ENCODE measurements at places on chromosomes 11 and 22.

- no peak for DNase-seq
These were observed 9.0 kb upstream of the HIKESHI start for GRCh38 chr11:86292912-86293616.

GRCh38 chr22:25749420-25750169, 7.6 kb downstream of the MYO18B start:
- DNase-seq = no peak

DNA sequence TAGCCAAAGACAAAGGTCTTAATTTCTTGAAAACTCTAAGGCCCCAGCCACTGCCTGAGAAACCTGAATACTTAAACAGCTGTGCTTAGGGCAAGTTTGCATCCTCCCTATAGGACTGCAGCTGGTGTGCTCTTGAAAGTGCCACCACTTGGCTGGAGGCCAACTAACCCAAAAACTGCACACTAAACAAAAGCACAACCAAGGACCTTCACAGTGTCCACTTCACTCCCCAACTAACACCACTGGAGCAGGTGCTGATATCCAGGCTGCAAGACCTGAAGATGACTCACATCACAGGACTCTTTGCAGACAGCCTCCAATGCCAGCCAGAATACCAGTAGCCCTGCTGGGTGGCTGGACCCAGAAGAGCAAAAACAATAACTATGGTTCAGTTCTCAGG, 357.7 kb upstream of the ARHGAP42 start:
- DNase-seq = no peak

- no peak for DNase-seq
These were observed 135.7 kb downstream of the COMMD9 start for GRCh38 chr11:36153551-36153950.

DNA sequence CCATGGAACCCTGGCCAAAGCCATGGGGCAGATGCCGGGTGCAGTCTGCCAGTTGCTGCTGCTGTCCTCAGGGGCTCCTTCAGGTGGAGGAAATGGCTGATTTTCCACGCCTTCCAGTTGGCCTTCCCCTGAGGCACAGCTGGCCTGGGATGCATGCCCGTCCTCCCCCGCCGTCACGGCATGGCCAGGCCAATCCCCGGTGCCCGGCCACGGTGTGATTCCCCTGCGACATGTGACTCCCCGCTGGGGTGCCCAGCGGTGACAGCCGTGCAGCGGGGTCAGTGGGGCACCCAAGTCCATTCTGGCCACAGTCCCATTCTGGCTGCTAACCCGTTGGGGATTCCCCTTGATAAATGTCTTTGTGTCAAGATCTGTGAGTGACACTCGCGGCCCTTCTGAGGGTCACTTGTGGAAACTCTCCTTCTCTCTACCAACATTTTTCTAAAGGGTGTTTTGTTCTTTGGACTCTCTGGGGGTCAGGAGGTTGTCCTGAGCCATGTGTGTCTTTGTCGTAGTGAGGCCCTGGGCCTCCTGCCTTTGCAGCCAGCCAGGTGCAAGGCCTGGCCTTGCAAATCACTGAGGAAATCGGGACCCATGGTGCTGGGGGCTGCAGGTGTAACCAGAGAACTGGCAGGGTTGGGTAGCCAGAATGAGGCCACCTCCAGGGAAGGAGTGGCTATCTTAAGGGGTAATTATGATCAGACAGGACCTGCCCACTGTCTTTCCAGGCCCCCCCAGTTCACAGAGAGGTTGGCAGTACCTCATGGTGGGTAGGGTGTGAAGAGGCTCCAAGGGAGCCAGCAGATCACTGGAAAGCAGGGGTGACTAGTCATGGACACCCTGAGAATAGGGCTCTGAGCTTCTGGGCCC, 37.1 kb downstream of the KCNQ1OT1 start:
- no peak for DNase-seq

GRCh38 chr22:26398741-26399153, 30.3 kb upstream of the ASPHD2 start:
- DNase-seq = peak; percentile 57

GRCh38 chr11:13333456-13333957, 55.9 kb downstream of the BMAL1 start:
- DNase-seq = no peak

DNA sequence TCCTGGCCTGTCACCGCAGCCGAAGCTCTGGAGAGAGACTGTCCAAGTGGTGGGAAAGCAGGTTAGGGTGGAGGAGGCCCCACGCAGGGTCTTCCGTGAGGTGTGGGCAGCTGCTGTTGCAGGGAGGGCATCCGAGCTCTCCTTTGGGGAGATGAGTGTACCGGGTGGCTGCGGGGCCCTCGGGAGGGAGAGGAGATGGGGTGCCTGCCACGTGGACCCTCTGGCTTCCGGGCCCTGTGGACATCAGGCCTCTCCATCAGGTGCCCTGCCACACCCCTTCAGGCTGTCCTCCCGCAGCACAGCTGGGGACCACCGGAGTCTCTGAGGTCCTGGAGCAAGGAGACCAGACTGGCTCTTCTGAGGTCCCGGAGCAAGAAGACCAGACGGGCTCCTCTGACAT, 1.7 kb downstream of the PTDSS2 start:
- no peak for DNase-seq

GRCh38 chr22:19085233-19085718, 36.9 kb downstream of the DGCR2 start:
- peak; percentile 20 for DNase-seq

GRCh38 chr11:3822312-3822711, 14.0 kb downstream of the PGAP2 start:
- DNase-seq = no peak

DNA sequence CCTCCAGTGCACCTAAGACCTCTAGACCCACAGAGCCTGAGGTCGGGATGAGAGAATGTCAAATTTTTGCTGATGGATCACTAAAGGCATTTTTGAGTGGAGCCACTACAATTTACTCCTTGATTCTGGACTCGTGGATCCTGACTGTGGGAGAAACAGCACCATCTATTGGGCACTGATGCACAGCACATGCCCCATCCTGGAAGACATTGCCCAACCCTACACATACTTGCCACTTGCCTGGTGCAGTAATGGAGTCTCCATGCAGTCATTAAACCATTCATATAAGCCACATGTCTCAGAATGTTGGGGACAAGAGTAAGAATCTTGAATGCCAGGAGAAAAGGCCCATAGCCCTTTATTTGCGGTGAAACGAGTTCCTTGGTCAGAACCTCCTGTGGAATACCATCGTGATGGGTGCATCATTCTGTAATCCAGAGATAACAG, 103.9 kb downstream of the GGTLC2 start:
- DNase-seq = peak; percentile 34

GRCh38 chr11:13669544-13670488, 1.3 kb downstream of the FAR1 start:
- DNase-seq = no peak

GRCh38 chr11:80860632-80861031, 1419.8 kb upstream of the TENM4 start:
- DNase-seq = no peak

DNA sequence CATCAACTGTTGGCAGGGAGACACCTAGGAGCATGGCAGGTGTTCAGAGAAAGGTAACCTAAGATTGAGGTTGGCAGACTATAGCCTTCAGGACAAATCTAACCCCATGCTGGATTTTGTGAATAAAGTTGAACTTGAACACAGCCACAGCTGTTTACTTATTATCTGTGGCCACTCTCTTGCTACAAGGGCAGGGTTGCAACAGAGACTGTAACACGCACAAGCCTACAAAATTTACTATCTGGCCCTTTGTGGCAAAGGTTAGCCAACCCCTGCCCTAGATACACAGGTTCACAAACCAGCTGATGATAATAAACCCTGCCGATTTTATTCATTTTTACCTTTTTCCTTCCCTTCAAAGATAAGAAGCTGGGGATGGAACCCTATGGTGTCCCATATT, 2.5 kb downstream of the THYN1 start:
- no peak for DNase-seq

GRCh38 chr22:19873138-19873959, 18.7 kb upstream of the GNB1L start:
- DNase-seq = no peak

DNA sequence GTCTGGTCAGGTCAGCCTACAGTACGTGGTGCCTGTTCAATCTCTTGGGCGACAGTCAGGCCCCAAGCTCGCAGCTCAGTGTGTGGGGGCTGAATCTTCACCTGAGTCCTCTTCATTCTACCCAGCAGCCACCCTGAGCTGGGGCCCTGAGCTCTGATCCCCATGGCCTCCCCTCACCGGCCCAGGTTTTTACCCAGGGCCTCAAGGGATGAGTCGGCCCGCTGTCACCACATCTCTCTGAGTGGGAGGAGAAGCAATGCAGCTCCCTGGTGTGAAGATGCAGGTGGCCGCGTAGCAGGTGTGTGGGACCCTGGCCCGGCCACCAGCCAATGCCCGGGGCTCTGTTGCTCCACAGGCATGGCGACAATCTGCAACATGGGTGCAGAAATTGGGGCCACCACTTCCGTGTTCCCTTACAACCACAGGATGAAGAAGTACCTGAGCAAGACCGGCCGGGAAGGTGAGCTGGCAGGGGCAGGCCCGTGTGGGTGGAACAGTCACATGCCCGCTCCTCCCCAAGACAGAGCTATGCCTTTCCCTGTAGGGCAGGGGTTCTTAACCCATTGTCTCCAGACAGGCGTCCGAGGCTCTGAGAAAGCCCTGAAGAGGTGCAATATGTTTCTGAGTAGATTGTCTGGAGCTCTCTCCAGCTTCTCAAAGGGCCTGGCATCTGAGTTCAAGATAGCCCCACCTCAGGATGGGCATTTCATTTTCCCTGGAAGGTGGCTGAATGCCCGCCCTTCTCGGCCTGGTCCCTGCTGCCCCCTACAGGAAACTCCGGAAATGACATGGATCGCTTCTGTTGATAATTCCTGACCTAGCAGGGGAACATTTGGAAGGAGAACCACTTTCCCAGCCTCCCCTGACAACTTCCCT, 26.9 kb downstream of the POLR3H start:
- peak; percentile 37 for DNase-seq
